ENCODE measurements at places on chromosomes 3 and 15.

DNA sequence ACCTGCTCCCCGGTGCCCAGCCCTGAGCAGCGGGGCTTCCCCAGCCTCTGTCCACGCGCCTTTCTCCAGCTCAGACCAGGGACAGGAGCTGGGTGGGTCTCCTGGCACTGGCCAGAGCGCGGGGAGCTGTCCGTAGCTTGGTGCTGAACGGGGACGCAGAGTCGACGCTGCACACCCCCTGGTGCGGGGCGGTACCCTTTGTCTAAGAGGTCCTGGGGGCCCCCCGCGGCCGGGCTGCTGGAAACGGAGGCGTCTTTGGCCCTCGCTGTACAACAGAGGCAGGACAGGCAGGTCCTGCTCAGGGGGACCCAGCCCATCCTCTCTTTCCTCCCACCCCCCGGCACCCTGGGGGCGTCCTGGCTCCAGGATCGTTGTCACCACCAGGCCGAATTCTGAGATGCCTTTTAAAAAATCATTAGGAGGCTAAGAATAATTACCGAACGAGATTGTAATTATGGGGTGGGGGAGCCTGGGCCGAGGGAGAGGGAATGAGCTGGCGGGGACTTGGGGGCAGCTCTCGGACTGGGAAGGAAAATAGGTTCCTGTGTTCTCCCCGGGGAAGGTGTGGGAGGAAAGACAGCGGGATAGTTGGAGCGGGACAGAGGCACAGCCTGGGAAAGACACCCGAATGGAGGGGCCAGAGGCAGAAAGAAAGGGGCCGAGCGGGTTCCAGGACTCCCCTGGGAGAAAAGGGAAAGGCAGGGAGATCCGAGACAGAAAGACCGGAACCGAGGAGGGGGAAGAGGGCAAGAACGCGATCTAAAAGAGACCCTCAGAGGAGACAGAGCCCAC lies 4.1 kb upstream of the SKOR1 start:
- DNase-seq = no peak

- DNase-seq = no peak
Observed at GRCh38 chr3:20108869-20109268, 68.6 kb downstream of the KAT2B start.

DNA sequence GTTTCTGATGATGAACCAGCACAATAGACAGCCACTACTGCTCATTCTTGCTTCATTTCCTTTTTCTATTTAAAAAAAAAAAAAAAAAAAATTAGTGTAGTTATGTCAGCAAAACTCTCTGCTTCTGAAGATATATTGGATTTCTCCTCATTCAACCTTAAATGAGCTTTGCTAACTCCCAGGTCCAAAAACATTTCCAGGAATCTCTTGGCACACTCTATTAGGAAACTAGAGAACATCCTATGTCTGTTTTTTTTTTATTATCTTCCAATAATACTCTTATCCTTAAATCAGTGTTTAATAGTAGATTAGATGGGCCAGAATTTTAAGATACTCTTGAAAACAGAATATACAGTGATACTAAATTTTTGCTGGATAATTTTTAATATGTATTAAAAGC lies 398.0 kb downstream of the NAALADL2 start:
- no peak for DNase-seq

GRCh38 chr15:82921242-82921641 lies 31.3 kb downstream of the HOMER2 start:
- DNase-seq = no peak

GRCh38 chr3:183515968-183516851 lies 39.3 kb downstream of the KLHL6 start:
- peak; percentile 37 for DNase-seq

DNA sequence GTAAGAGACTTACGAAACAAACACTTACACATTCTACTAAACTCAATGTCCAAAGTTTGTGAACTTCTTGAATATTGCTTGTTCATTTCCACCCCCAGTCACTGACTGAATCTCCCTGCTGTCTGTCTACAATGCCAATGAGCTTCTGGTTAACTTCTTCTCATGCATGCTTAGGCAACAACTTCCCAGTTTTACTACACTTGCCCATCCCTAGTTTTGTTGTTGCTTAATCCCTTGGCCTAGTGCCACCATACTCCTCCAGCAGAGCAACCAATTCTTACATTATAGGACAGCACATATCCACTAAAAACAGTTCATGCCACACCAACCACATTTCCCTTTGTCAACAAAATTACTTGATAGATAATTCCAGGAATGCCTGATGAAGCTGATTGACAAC lies 40.9 kb upstream of the CCR2 start:
- DNase-seq = no peak

- DNase-seq = no peak
Observed at GRCh38 chr15:60761505-60761845, 282.5 kb upstream of the ICE2 start.

- no peak for DNase-seq
Observed at GRCh38 chr3:140765246-140765645, 87.4 kb downstream of the TRIM42 start.

GRCh38 chr3:107373896-107374295 lies 3.3 kb upstream of the CCDC54 start:
- DNase-seq = no peak

DNA sequence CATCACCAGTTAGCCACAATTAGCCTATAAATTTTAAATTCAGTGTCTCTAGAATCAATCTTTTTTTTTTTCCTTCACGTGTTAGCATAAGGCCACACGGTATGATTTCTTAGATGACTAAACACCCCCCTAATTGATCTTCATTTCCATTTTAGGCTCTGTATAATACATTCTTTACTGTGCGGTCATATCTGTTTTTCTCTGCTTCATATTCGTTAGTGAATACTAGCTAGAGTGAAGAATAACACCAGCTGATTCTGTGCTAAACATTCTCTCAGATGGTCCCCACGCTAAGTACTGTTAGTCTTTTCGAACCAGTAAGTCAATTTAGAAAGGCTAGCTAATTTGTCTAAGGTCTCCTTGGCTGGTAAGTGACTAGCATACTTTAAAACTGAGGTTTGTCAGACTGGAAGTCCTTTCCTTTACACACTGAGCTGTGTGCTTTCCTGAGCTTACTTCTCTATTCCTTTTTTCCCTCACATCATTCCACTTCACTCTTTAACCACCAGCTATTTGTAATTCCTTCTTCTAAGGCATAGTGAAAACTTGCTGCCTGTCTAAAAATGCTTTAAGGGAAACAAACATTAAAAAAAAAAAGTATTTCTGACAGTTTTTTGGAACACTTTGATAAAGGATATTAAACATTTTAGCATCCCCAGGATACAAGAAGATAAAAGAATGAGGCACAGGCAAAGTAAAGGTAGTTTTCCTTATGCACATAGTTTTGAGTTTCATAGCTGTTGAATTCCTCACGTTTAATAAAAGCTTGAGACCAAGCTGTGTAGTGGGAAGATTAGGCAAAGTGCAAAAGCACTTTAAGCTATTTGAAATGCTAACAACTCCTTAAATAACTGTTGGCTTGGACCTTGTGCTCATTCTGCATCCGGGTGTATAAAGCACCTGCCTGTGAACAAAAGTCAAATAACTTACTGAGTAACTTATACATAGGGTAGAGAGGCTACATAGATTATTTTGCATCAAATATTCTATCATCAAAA lies 17.1 kb downstream of the ZFAND6 start:
- DNase-seq = no peak

DNA sequence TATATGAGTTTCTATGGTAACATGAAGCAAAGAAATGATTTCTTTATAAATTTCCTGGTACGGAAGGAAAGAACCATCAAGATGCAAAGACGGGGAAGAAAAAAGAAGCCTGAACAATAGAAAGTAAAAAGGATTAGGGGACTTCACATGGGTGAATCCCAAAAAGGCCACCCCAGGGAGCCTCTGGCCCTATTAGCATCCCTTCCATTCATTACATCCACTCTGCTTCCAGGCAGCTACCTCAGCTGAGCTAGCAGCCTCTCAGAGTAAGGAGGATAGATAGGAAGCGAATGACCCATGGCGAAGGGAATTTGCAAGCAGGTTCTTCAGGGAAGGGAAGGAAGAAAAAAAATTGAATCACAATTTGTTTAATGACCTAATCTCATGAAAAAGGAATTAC lies 81.6 kb downstream of the GABRB3 start:
- no peak for DNase-seq

DNA sequence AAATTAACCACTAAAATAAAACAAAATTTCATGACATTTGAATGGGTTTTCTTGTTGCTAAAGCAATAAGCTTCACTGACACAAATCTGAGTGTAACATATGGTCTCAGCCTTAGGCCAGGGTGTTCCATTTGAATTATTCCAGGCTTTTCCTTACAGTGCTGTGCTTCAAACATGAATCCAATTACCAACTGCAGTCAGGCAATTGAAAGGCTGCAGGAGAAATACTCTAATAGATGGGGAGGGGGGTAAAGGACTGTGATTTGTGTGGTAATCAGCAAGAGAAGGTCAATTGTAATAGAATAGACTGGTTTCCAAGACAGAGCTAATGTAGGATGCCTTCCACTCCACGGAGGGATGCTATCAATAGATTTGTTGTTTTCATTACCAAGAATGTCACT lies 466.7 kb downstream of the C3orf38 start:
- DNase-seq = no peak

DNA sequence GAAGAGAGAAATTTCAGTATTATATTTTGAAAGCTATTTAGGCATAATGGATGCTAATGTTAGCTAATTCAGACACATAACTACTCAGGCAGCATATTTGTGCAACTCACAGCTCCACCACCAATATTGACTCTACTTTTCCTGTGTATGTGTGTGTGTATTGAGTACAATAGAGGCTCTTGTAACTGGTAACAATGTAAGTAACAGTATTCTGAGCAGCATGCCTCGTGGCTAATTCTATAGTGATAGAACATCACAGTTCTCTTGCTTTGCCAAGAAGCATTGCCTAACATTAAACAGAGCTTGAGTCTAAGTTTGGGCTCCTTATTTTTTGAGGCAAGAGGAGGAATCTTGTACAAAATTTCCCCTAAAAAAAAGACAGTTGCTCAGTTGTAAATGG lies 98.6 kb upstream of the ARHGEF26 start:
- no peak for DNase-seq

- no peak for DNase-seq
Observed at GRCh38 chr15:53520996-53521395, 238.5 kb downstream of the WDR72 start.

- peak; percentile 14 for DNase-seq
Observed at GRCh38 chr3:194140520-194141414, 4.8 kb downstream of the HES1 start.

- DNase-seq = no peak
Observed at GRCh38 chr3:72143322-72143721, 358.4 kb upstream of the PROK2 start.

DNA sequence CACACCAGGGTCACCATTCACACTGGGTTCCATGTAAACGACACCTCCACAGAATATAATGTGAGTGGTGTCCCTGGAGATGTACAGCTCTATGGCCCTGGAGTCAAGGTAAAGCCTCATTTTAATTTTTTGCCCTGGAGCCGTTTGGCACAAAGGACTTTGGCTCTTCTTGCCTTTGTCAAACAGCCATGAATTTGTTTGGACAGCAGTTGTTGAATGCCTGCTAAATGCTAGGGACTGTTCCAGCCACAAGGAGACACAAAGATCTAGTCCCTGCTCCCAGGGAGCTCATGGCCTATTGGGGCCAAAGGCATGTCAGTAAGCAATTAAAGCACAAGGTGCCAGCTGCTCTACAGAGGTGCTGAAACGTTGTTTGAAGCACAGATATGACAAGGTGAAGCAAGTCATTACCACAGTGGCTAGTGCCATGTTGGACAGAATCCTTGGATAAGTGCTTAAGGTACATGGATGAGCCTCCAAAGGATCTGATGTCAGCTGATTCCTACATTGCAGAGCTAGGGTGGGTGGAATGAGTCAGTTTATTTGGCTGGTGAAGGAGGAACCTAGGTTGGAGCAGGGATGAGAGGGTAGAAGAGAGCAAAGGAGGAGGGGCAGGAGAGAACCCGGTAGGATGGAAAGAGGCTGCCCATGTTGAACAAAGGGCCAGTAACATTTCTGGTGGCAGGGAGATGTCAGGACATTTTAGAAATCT lies 171.9 kb upstream of the CTDSPL start:
- DNase-seq = no peak

DNA sequence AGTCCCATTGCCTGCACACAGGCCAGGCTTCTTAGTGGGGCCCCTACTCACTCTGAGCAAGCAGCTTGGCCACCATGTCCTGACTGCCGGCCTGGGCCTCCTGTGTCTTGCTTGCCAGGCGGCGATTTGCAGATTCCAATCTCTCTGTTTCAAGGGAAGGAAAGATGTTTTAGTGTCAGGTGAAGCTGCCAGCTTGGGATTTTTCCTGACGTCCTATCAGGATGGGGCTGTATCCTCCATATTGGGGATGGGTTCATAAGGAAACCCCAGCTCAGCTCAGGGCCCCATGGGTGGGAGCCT lies 8.5 kb downstream of the AMOTL2 start:
- no peak for DNase-seq

DNA sequence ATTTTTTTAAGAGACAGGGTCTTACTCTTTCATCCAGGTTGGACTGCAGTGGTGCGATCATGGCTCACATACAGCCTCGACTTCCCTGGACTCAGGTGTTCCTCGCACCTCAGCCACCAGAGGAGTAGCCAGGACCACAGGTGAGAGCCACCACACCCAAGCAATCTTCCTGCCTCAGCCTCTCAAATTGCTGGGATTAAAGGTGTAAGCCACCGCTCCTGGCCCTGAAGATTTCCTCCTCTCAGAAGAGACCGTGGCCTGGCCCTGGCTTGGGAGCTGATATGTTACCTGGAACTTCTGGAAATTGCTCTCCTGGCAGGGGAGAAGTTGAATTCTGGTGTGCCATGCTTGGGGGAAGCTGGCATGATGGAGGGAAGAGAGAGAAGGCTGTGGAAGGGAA lies 36.2 kb downstream of the PPCDC start:
- DNase-seq = no peak

DNA sequence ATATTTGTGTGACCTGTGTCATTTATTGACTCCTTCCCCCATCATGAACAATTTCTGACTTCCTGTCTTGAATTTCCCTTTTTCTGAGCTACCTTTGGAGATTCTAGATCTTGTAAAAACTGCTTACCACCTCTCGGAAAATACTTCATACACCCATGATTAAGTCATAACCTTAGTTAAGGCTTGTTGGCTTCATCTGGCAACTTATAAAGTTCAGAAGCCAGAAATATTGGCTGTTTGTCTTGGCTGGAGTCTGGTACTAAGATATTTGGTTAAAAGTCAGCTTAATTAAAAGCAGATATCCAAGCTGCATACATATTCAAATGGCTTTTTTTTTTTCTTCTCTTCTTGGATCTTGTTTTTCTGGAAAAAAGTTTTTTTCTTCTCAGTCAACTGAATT lies 37.3 kb upstream of the B3GALNT1 start:
- DNase-seq = no peak

All from activated CD4-positive, alpha-beta T cell treated with anti-CD3 and anti-CD28 coated beads, Interleukin-2, amount 50 U/mL, for 16 hours (primary cell).